ENCODE measurements at places on chromosomes 16 and 17.

GRCh38 chr17:67682196-67682595 is 35.5 kb upstream of the NOL11 start:
- DNase-seq = no peak

- no peak for DNase-seq
Observed at GRCh38 chr17:19546289-19547065, 12.8 kb downstream of the SLC47A1 start.

- DNase-seq = no peak
Observed at GRCh38 chr16:14667347-14668266, 26.5 kb downstream of the PLA2G10 start.

DNA sequence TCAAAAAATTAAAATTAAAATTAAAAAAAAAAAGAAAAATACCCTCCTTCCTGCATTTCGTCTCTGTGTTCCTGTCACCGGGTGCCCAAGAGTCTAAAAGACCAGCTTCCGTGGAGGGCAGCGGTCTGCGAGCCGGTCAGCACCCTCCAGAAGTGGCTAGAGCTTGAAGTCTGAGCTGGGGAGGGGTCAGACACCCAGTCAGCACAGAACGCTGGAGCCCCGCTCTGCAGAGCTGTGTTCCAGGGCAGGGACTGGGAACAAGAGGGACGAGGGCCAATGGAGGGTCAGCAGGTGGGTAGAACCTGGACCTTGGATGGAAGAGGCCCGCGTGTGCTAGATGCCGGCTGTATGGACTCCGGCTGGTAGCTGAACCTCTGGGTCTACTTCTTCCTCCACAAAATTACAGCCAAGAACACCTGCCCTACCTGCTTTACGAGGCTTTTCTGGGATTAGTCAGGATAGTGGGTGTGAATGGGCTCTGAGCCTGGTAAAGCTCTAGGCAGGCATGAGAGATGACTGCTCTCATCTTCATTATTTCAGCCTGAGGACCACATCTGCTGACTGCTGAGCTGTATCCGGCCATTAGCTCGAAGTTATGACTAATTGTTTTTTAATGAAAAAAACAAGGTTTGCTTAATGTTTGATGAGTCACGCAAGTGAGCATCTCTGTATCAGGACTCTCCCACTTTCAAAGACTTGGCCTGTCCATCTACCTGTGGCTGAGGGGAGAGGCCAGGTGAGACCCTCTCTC is 5.9 kb downstream of the TRPV1 start:
- no peak for DNase-seq

DNA sequence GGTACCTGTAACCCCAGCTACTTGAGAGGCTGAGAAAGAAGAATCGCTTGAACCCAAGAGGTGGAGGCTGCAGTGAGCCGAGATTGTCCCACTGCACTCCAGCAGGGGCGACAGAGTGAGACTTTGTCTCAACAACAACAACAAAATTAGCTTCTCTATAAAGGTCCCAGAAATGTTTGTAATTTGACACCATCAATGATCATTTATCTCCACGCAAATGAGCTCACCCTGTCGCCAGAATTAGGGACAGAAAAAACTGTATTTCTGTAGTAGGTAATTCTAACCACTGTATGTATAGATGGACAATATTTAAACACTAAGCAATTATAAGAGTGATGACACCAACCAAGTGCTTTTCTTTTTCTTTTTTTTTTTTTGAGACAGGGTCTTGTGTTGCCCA is 10.7 kb downstream of the C17orf78 start:
- no peak for DNase-seq

GRCh38 chr16:87048730-87049115 is 268.5 kb downstream of the C16orf95 start:
- no peak for DNase-seq

DNA sequence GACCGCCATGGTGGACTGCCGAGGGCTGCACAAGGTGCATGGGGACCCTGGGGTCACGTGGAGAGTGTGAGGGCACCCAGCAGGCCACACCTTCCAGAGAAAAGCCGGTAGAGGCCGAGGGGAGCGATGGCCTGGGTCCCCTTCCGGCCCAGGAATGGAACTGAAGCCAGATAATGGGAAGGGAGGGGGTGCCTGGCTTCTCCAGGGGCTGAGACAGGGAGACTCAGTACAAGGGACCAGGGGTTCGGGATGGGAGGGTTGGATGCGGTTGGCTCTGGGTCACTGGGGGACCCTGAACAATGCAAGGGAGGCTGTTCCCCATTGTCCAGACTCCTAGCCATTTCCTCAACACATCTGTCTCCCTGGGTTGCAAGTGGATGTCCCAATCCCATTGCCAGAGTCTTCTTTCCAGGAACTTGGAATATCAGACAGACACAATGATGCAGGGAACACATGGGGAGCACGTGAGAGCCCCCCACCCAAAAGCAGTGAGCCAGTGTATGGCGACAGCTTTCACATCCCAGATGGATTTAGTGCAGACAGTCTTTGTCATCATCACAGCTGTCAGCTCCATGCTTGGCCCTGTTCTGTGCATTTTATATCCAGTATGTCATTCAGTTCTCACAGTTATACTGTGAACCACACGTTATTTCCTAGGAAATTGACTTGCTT is 23.6 kb upstream of the DNAI2 start:
- no peak for DNase-seq

- DNase-seq = no peak
Observed at GRCh38 chr17:77707546-77707945, 251.0 kb upstream of the TNRC6C start.

Measured in stimulated activated CD8-positive, alpha-beta memory T cell treated with anti-CD3 and anti-CD28 coated beads, Interleukin-15, amount 100 ng/mL, for 1 hour (primary cell).